ENCODE measurements at places on chromosomes 11 and 22. TPM values are rescaled to one million over a fixed set of nuclear protein-coding genes. Genes with fewer than 3 reads are reported as not detected.

DNA sequence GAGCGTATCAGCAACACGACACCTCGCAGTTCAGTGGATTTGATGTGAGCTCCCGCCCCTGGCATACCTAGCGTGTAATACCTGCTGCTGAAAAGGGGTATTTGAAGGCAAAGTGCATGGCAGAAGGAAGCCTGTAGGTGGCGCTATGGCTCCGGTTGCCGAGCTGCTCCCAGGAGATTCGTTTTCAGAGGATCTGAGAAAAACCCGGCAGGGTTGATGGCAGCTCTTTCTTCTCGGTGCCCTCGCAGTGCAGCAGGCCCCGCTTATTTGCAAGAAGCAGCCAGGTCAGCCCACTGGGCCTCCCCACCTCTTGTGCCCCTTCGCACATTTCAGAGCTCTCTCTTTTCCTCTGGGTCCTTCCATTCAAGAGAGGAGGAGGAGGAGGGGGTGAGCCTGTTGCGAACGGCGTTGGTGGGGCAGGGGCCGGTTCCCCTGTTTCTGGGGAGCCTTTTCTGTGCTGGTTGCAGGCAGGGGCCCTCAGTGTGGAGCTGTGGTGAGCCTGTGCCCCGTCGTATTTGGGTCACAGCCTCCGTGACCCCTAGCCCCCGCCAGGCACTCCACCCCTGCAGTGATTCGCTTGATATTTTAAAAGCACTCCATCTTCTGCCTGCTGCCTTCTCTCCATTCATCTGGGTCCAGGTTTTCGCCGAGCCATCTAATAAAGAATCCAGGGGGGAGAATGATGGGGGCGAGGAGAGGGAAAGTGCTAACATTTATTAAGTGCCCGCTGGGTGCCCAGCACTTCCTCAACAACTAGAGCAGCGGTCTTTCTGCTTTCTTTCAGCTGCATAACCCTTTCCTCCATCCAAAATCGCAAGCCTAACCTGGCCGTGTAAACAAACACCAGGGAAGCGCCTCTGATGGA is 85.3 kb upstream of the SYT13 start:
- H3K36me3 ChIP-seq, result no peaks in the 10 kb centered on the region
- no peak overlapping the region for H3K4me3 ChIP-seq
- no peak overlapping the region for H3K27ac ChIP-seq
- peaks cover 5% of the 10 kb centered on the region for H3K27me3 ChIP-seq

Gene BAIAP2L2
- total RNA-seq, result 1.2 TPM

Gene OR11H1
- total RNA-seq, result not detected

DNA sequence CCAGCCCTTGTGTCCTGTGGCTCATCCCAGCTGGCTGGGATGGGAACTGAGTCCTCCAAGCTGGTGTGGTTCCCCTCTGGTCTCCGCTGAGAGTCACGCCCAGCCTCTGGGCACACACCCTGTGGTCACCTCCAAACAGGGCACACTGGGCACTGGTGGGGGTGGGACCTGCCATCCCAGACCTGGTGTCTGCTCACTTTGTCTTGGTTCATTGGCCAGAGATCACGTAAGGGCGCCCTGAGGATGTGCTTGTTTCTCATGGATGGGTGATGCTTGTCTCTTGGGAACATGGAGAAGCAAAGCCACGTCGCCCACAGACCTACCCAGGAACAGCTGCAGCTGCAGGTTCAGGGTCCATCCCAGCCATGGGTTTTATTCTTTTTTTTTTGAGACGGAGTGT is 43.1 kb downstream of the LRP5 start:
- no peaks in the 10 kb centered on the region for H3K36me3 ChIP-seq
- H3K4me3 ChIP-seq, result no peak overlapping the region
- H3K27ac ChIP-seq, result no peak overlapping the region
- no peaks in the 10 kb centered on the region for H3K4me1 ChIP-seq

GRCh38 chr22:29570456-29570855 is 10.5 kb downstream of the NIPSNAP1 start:
- H3K27ac ChIP-seq, result no peak overlapping the region
- no peaks in the 10 kb centered on the region for H3K27me3 ChIP-seq

DNA sequence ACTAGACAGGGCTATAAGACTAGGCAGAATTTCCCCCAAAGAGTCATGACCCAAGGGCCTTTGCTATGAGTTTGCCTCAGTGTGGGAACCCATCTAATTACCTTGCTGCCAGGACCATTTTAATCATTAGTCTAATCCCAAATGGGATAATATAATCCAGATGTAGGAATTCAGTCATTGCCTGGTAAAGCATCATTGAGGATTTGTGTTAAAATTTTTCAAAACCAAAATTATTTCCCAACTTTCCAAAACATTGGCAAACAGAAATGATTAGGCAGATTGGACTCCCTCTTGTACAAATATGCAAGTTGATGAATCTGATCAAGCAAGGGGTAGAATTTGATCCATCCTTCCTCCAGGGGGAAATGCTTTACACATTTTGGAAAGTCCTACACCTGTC is 16.2 kb upstream of the MMP13 start:
- peaks cover 3% of the 10 kb centered on the region for H3K27me3 ChIP-seq
- H3K4me1 ChIP-seq, result no peaks in the 10 kb centered on the region
- no peaks in the 10 kb centered on the region for H3K36me3 ChIP-seq

DNA sequence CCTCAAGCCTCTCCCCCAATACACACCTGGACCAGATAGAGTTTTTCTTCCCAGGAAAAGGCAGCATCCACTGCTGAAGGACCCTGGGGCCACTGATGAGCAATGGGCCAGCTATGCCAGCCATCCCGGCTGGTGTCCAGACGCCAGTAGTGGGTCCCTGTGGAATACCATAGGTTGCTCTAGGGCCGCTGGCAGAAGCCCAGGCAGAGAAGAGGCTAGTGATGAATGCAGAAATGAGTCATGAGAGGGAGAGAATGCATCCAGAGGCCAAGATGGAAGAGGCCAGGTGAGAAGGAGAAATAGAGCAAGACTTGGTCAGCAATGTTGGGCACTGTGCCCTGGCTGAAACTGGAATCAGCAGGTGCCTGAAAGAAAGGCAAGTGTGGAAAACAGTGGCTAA is 8.9 kb downstream of the HPX start:
- no peaks in the 10 kb centered on the region for H3K4me1 ChIP-seq
- DNase-seq, result no peak
- no peaks in the 10 kb centered on the region for H3K36me3 ChIP-seq
- no peak overlapping the region for H3K4me3 ChIP-seq

Gene MMP11
- 0.91 TPM for total RNA-seq

Gene DCHS1
- total RNA-seq, result 0.49 TPM

Gene PRG3
- total RNA-seq, result not detected

- H3K4me3 ChIP-seq, result no peak overlapping the region
- H3K27ac ChIP-seq, result no peak overlapping the region
Observed at GRCh38 chr11:103662880-103663279, 373.6 kb upstream of the DDI1 start.

Gene A4GALT
- total RNA-seq, result 0.26 TPM

Gene SEPTIN3
- total RNA-seq, result not detected

DNA sequence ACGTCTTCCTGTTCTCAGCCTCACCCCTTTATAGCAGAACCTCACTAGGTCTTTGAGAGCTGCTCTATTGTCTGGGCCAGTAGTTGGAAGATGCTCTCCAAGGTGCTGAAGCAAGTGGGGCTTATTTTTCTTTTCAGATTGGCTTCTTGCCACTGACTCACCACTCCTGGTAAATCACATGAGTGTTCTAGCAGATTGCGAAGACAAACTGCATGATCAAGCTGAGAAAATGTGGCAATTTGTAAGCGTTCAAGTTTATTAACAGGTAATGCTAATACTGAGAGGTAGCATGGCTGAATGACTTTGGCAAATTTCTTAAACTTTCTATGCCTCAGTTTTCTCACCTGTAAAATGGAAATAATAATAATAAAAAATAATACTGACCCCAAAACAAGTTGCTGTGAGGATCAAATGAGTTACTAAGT is 59.2 kb downstream of the CACNG2 start:
- H3K27me3 ChIP-seq, result peaks cover 4% of the 10 kb centered on the region
- H3K36me3 ChIP-seq, result no peaks in the 10 kb centered on the region
- DNase-seq, result peak; percentile 42
- no peak overlapping the region for H3K27ac ChIP-seq
- no peaks in the 10 kb centered on the region for H3K4me1 ChIP-seq

Gene SERHL2
- 0.48 TPM for total RNA-seq

DNA sequence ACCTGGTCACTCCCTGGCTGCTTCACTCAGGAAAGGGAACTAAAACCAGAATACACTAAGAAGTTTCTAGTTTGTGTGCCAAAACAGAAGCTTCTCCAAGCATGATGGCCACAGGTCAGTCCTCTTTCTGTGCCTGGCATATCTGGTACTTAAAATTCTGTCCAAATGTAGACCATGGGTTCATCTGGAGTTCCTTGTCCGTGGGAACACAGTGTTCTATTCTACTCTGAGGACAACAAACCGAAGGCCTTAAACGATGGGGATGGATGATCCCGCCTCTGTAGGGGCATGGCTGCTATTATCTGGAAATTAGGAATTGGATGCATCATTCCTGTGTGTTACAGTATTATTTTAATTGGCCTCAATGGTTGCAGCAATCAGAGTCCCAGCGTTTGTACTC is 6.1 kb upstream of the DLAT start:
- peaks cover 7% of the 10 kb centered on the region for H3K4me1 ChIP-seq
- H3K36me3 ChIP-seq, result no peaks in the 10 kb centered on the region
- H3K27me3 ChIP-seq, result peaks cover 3% of the 10 kb centered on the region
- H3K4me3 ChIP-seq, result no peak overlapping the region
- DNase-seq, result no peak

DNA sequence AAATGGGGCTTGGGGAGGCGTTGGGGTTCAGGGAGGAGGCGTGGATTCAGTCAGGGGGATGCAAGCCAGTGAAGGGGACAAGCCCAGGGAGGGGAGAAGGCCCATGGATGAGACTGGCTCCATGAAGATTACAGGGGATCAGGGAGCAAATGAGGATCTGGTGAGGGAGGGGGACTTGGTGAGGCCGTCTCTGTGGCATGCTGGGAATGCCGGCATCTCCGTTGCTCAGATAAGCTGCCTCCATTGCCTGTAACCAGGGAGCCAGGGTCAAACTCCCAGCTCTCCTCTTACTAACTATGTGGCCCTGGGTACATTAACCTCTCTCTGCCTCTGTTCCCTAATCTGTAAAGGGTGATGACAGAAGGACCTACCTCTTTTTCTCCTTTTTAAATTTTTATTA is 38.7 kb downstream of the TPBGL start:
- H3K36me3 ChIP-seq, result peaks cover 61% of the 10 kb centered on the region
- H3K4me1 ChIP-seq, result peaks cover 40% of the 10 kb centered on the region
- H3K27ac ChIP-seq, result no peak overlapping the region
- H3K4me3 ChIP-seq, result no peak overlapping the region
- no peaks in the 10 kb centered on the region for H3K27me3 ChIP-seq
- no peak for DNase-seq

GRCh38 chr22:20761536-20761935 is 12.4 kb upstream of the SERPIND1 start:
- no peak overlapping the region for H3K27ac ChIP-seq
- peaks cover 3% of the 10 kb centered on the region for H3K4me1 ChIP-seq
- H3K36me3 ChIP-seq, result peaks cover 61% of the 10 kb centered on the region
- no peak for DNase-seq

DNA sequence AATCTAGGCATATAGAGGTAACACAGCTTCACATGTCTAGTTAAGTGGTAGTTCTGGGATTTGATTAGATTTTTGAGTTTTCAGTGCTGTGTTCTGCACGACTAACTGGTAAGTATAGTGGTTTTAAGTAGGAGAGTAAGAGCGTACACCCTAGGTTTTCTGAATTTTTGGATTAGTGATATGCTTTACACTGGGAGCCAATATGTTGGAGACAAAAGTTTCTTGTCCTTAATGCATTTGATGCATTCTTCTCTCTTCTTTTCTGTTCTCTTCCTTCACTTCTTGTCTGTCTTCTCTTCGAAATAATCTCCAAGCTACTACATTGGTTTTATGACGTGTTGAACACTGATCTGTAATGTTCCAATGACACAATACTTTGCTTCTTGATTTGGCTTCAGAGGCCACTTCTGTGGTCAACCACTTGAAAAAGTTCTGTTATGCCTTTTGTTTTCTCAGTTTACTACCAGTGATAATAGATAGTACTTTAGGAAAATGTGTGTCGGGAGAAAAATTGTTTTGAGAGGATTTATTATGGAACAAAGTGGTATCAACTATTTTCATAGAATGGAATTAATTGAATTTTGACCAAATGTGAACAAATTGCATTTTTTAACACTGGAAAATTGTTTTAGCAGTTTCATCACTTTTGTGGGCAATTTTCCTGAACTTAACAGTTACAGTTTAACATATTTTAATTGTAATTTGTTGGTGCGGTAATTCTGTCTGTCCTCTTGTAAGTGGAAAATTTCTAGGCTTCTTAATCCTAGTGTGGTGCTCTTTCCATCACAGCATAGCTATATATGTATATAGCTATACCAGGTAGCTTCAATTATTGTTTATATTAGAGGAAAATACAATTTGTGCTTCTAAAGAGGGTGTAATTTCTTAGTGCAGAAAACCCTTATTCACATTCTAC is 2.6 kb downstream of the PDE3B start:
- H3K4me3 ChIP-seq, result peak overlapping the region; percentile 87
- H3K4me1 ChIP-seq, result peaks cover 12% of the 10 kb centered on the region
- H3K27me3 ChIP-seq, result peaks cover 39% of the 10 kb centered on the region

Measured in natural killer cell (primary cell).